Stimulated activated CD8-positive, alpha-beta memory T cell treated with anti-CD3 and anti-CD28 coated beads, Interleukin-7, amount 100 ng/mL, for 1 hour (primary cell): ENCODE measurements at places on chromosomes 6 and 20.
A peak's percentile ranks its signal among the peaks of the same experiment; 100 is the strongest.

DNA sequence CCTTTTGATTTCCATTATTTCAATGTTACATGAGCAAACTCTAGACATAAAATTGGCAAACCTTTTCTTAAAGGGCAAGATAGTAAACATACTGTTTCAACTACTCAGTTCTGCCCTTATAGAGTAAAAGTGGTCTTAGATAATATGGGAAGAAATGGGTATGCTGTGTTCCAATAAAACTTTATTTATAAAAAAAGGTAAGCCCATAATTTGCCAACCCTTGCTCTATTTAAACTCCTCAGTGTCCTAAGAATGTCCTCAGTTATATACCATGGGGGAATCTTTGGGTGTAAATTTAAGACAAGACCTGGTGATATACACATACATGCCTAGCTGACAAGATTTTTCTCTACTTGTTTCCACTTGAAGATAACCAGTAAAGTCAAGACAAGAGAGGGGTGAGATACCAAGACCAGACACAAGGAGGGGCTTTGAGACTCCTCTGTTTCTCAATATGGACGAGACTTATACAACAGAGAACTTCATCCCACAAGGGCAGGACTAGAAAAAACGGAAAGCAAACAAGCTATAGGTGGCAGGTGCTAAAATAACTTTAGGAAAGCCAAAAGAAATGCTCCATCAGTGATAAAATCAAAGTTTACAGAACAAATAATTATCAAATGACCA lies 10.5 kb downstream of the SNX3 start:
- DNase-seq = no peak

GRCh38 chr20:48626226-48626937 lies 201.4 kb downstream of the PREX1 start:
- DNase-seq = no peak

GRCh38 chr20:46914789-46915379 lies 20.2 kb downstream of the EYA2 start:
- no peak for DNase-seq

- DNase-seq = no peak
Observed at GRCh38 chr6:136409597-136409996, 120.0 kb upstream of the BCLAF1 start.

DNA sequence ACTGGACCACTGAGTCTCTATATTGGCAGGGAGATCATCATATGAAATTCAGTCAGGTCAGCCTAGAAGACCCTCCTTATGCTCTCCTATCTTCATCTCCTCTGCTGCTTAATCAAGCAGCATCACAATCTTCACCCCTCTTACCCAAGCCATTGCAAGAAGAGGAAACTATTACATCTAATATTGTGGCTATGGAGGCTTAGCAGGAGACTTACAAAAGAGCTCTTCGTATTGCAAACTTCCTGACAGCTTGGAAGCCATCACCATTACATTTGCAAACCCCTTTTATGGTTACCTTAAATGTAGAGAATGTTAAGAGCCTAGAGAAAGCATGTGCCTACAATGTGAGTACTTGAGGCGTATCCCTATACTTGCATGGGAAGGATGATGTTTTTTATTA lies 87.2 kb upstream of the STXBP5 start:
- DNase-seq = no peak

DNA sequence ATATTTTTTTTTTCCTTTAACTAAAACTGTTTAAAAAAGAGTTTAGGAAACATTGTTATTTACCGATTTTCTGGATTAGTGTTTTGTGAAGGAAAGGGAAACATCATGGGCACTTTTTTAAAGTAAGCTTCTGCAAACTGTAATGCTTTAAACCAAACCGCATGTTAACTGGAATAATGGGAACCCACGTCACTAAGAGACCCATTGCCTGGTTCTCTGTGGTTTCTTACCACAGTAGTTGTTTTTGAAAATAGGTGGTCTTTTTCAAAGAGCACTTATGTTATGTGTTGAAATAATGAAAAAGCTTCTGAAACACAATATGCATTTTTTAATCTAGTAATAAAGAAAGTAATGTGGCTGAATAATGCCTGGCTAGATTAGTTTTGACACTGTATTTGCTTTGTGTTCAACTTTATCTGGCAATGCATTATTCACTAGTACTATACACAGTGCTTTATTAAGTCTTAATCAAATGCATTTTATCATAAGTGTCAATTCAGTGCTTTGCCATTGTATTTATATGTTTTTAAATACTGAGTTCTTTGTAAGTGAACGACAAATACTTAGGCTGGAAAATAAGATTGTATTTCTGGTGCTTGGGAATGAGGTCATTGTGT lies 754.1 kb upstream of the FLRT3 start:
- DNase-seq = no peak

DNA sequence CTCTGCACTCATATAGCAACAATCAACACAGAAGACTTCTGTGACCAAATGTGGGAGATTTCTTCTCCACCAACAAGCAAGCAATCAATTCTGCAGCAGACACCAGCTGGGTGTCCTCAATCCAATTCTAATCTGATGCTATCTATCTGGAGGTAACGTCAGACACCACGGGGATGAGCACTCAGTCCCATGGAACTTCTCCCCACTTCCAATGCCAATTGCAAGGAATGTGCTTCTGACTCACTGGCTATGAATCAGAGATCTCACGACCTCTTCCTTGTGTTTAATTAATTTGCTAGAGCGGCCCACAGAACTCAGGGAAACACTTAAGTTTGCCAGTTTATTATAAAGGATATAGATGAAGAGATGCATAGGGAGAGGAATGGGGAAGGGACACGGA lies 103.5 kb upstream of the SIRPG start:
- DNase-seq = no peak

DNA sequence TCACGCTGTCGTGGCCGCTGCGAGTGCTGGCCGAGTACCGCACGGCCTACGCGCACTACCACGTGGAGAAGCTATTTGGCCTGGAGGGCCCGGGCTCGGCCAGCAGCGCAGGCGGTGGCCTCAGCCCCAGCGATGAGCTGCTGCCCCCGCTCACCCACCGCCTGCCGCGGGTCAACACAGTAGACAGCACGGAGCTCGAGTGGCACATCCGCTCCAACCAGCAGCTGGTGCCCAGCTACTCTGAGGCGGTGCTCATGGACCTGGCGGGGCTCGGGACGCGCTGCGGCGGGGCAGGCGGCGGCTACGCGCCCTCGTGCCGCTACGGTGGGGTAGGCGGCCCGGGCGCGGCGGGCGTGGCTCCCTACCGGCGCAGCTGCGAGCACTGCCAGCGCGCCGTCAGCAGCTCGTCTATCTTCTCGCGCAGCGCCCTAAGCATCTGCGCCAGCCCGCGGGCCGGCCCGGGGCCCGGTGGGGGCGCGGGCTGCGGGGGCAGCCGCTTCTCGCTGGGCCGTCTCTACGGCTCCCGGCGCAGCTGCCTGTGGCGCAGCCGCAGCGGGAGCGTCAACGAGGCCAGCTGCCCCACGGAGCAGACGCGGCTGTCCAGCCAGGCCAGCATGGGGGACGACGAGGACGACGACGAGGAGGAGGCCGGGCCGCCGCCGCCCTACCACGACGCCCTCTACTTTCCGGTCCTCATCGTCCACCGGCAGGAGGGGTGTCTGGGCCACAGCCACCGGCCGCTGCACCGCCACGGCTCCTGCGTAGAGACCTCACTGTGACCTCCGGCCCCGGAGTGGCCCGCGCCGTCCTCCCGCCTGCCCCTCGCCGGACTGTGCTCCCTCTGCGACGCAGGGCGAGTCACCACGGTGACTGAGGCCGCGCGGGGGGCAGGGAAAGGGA lies 5.7 kb downstream of the TMEM151B start:
- DNase-seq = no peak

GRCh38 chr6:16488813-16489212 lies 250.4 kb downstream of the GMPR start:
- DNase-seq = no peak

- DNase-seq = no peak
Observed at GRCh38 chr20:55172310-55173002, 697.1 kb downstream of the DOK5 start.

- DNase-seq = no peak
Observed at GRCh38 chr6:53915026-53915691, 120.4 kb downstream of the LRRC1 start.

- DNase-seq = no peak
Observed at GRCh38 chr20:17377231-17377630, 150.4 kb downstream of the PCSK2 start.

GRCh38 chr20:48828734-48829460 lies 1.1 kb upstream of the PREX1 start:
- no peak for DNase-seq

DNA sequence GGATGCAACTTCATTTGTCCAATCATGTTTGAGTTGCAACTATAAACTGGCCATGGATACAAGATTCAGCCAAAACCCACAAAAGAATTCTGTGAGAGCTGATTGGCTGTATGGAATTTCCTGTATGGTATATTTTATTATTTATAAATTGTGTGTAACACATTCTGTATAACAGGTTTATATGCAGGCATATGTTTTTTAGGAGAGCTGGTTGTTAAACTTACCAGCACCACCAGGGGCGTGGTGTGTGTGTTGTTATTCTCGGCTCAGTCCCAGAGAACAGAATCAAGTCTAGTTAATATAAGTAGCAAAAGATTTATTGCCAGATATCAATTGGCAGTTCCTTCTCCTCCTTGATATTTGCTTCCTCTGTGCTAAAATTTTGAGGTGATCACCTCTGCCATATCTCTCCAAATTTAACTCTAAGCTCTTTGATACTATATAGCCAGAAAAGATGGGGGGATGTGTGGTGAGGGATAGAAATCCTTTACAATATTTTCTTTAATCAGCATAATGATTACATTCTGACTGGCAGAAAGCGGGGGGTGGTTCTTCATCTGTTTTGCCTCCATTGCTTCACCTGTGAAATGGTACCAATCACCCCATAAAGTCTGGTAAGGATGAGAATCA lies 22.9 kb downstream of the CNBD2 start:
- no peak for DNase-seq

GRCh38 chr6:484746-485145 lies 93.2 kb downstream of the IRF4 start:
- no peak for DNase-seq

GRCh38 chr6:112037783-112038216 lies 16.1 kb upstream of the CCN6 start:
- no peak for DNase-seq

GRCh38 chr20:14991023-14991422 lies 653.6 kb upstream of the FLRT3 start:
- no peak for DNase-seq

GRCh38 chr6:63760199-63760598 lies 124.6 kb downstream of the PHF3 start:
- DNase-seq = no peak

DNA sequence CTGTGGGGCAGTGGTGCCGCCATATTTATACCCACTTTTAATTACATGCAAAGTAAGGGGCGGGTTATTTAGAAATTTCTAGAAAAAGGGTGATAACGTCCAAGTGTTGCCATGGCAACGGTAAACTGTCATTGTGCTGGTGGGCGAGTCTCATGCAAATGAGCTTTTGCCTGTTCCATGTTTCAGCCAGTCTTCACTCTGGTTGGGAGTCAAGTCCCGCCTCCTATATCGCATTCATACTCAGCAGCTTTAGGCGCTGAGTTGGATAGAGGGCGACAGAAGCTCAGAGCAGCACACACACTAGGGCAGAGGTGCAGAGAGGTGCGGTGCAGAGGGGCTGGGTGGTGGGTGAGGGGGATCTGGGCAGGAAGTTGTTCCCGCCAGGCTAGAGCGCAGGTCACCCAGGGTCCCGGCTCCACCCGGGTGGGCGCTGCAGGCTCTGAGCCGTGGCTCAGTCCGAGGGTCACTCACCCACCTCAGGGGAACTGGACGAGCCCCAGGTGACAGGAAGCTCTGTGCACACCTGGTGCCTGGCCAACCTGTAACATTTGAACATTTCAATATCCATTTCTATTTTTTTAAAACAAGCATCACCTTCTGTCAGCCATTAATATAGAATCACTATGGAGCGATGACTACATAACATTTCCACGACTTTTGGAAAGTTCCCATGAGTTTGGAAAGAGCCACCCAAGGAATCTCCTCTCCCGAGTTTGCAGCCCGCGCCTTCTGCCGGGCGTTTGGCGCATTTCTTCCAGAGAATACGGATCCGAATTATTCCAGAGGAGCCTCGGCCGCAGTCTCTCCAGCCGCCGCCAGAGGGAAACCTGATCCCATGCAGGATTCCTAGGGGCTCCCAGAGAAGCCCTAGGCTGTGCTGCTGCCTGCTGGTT lies 89.1 kb upstream of the PHACTR3 start:
- no peak for DNase-seq

GRCh38 chr6:160991406-160992060 lies at the start of gene MAP3K4:
TSS of gene MAP3K4 (plus strand) at chr6:160991769. CDS start at chr6:160991932, 163 bp downstream.
- DNase-seq = peak; percentile 61

GRCh38 chr6:39441986-39442385 lies 119.5 kb upstream of the KCNK16 start:
- DNase-seq = no peak
